ENCODE measurements at places on chromosomes 3 and 15.

- no peak for DNase-seq
Measured at GRCh38 chr3:150737874-150738679, 24.9 kb downstream of the SIAH2 start.

DNA sequence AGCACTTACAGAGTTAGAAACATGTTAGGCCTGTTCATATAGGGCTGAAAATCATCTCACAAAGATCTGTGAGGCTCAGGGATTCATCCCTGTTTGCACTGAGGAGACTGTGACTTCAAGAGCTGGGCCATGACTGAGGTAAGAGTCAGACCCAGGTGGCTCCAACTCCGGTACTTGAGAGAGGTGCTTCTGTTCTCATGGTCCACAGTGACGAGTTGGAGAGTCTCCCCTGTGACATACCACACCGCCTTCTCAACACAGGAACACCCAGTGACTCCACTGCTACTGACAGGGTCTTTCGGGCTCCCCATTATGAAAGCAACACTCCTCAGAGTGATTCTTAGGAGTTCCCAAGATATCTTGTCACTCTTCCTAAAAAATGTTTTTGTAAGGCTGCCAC is 27.4 kb downstream of the FSTL1 start:
- DNase-seq = no peak

GRCh38 chr3:134312873-134313846 is 61.1 kb downstream of the AMOTL2 start:
- DNase-seq = no peak

DNA sequence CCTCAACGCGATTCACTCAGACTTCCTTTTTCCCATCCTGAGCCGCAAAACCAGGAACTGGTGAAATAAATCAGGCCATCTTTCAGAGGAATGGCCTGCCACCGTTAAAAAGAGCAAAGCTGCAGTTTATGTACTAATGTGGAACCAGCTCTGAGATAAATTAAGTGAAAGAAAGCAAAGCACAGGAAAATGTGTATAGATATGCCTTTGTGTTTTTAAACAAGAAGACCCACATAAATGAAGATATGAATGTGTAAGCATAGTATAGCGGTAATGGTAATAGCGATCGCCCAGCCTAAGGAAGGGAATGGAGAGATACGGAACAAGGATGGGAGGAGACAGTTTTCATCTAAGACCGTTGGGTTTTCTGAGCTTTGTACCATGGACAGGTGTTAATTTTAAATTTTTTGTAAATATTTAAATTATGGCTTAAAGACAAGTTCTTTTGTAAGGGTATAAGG is 30.8 kb upstream of the RPN1 start:
- DNase-seq = no peak

DNA sequence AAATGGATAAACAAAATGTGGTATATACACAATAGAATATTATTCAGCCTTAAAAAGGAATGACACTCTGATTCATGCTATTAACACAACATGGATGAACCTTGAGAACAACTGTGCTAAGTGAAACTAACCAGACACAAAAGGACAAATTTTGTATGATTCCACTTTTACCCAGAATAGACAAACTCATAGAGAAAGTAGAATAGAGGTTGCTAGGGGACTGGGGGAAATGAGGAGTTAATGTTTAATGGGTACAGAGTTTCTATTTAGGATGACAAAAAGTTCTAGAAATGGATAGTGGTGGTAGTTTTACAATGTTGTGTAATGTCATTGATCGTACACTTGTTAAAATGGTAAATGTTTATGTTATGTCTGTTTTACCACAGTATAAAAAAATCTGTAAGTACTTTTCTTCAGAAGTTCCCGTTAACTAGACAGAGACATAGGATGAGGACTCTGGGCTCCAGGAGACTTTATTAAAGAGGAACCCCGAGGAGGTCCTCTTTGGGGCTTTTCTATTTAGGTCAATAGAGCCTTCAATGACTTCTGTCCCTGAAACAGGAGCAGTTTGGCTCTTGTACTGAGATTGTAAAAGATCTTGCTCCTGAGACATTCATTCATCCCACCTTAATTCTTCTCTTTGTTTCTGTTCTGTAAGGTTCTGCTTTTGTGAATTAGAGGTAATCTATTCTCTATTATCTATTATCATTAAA is 24.5 kb downstream of the ABHD6 start:
- DNase-seq = no peak
